ENCODE measurements at places on chromosomes 11 and 22. TPM values are rescaled to one million over a fixed set of nuclear protein-coding genes. Genes with fewer than 3 reads are reported as not detected.

Gene THRSP
- not detected for polyA plus RNA-seq

Gene TMEM123
- polyA plus RNA-seq, result 293 TPM

Gene UCP2
- 75.8 TPM for polyA plus RNA-seq

Gene DDTL
- polyA plus RNA-seq, result 5.8 TPM

DNA sequence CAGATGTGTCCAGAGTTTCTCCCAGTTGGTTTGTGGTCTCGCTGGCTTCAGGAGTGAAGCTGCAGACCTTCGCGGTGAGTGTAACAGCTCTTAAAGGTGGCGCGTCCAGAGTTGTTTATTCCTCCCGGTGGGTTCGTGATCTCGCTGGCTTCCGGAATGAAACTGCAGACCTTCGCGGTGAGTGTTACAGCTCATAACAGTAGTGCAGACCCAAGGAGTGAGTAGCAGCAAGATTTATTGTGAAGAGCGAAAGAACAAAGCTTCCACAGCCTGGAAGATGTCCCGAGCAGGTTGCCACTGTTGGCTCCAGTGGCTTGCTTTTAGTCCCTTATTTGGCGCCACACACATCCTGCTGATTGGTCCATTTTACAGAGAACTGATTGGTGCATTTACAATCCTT, 1.8 kb upstream of the PGA3 start:
- DNase-seq, result no peak

DNA sequence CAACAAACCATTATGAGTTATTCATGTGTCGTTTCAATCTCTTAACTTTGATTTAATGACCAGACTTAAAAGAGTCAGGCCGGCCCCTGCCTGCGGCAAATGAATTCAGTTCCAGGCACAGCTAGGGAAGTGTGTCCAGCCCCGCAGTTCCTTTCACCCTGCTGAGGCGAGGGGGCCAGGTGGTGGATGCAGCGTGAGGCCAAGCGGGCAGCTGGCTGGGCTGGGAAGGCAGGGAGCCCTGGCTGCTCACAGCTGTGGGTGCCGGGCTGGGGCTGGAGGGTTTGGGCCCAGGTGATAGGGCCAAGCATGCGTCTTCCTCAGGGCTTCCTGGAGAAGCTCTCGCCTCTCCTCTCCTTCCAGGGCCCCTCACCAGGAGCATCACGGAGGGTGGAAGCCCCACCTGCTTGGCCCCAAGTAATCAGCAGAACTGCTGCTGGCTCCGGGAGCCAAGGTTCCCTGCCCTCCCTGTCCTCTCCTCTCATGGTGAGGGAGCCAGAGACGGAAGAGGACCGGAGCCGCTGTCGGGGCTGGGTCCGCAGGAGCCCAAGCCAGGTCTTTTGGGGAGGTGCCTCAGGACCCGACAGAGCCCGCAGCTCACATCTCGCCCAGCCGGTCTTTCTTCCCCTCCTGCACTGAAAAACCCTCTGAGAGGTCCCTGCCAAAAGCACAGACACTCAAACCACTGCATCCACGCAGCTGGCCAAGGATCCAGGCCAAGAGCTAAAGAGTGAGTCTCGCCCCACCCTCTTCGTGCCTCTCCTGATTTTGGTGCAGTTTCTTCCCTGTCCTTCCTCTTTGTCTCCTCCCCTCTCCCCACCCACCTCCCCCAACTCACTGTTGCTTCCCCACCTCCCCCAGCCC, 97.0 kb downstream of the ST3GAL4 start:
- DNase-seq, result no peak

GRCh38 chr22:25083056-25083806, 116.4 kb upstream of the CRYBB3 start:
- no peak for DNase-seq

DNA sequence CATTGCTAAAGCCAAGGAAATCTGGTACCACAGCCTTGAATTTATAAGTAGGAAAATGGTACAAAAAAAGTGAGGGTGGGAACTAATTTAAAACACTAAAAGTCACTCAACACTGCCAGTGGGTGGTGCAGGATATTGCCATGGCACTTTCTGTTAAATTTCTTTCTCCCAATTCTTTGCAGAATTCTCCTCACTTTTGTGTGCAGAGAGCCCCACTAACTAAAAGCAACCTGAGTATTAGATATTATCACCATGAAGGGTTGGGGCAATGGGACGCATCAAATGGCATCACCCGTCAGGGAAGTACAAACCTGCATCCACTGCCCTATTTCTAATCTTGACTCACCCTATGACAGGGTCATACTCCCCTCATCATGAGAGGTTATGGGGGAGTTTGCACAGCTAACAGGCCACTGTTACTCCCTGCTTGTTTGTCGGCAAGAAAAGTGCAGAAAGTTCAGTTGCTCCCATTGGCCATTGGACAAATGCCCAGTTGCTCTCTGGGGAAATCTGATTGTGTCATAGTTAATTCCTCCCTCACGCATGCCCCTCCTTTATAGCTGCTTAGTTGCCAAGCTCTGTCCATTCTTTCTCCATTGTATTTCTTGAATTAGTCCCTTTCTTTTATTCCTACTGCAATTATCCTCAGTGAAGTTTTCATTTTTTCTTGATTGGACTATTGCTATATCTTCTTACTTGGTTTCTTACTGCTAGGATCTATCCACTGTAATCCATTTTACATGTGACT, 93.8 kb upstream of the BLID start:
- DNase-seq, result no peak

GRCh38 chr11:100354736-100355135, 332.4 kb upstream of the ARHGAP42 start:
- DNase-seq, result no peak

DNA sequence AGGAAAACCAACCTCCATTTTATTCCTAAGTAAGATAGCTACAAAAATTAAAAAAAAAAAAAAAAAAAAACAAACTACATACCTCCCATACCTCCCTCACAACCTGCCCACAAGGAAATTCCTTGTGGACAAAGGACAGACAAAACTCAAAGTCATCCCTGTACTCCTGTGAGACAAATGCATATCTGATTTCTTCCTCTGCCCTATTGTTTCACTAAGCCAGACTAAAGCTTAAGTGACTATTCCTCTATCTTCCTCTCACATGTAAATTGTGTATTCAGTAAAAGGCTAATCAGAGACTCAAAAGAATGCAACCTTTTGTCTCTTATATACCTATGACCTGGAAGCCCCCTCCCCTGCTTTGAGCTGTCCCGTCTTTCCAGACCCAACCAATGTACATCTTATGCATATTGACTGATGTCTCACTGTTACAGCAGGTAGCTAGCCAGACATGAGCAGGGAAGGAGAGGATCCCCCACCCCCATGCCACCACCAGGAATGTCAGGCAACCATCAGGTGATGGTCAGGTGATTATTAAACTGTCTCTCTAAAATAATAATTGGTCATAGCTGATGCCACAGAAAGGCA, 289.4 kb downstream of the SBF2 start:
- no peak for DNase-seq
